ENCODE measurements at places on chromosomes 1 and 21. TPM values are rescaled to one million over a fixed set of nuclear protein-coding genes. Genes with fewer than 3 reads are reported as not detected.

DNA sequence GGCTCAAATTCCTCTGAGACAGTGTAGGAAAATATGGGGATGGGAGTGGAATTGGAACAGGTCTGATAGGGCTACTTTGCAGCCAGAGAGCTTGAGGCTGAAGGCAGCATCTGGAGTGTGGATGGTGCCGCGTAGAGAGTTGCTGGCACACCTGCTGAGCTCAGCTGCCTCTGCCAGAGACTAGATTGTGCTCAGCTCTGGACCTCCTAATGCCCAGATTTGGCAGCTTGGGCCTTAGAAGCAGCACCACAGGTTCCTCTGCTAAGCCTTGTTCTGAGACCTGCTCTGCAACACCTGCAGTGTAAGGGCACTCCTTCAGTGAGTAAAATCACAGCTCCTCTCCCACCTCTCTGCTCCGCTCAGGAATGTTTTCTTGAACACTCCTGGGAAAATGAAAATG lies 23.3 kb downstream of the ACOT11 start:
- no peak for DNase-seq

DNA sequence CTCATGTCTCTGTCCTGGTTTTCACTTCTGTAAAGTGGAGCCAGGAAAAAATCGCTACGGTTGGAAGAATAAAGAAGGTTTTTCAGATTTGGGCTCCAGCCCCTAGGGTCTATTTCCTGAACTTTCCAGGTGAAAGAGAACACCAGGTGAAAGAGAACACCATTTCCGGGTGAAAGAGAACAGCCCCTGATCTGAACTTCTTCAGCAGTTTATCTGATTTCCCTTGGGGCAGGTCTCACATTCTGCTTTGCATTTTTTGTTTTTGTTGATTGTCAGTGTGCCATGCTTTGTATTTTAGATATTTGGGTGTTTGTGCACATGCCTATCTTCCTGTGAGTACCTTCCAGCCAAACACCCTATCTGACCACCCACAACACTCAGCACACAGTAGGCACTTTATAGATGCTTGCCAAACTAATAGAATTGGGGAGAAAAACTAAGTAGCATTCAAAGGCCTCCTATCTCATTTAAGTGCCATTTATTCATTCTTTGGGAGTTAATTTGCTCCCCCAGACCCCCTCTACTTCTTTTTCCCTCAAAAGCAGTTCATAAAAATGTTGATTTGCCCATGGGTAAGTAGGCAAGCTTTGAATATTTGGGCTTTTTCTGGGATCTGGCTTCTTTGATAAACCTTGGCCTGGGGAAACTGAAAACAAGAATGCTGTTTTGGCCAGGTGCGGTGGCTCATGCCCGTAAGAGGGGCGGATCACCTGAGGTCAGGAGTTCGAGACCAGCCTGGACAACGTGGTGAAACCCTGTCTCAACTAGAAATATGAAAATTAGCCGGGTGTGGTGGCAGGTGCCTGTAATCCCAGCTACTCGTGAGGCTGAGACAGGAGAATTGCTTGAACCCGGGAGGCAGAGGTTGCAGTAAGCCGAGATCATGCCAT lies 2.2 kb downstream of the NAV1 start:
- DNase-seq: peak; percentile 45

DNA sequence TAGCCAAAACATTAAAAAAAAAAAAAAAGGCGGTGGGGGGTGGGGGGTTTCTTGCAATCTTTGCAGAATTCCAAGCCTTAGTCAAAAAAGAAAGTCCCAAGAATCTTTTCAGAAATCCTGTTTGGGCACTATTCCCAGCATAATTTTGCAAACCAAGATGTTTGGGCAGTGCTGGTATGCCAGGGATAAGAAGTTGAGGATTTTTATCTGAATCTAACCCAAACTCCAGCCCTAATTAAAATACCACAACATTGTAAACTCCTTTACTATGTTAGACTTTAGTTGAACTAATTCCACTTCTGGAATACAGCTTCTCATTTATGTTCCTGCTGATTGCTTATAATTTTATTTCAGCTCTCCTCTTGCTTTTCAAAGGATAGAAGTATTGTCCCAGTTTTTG lies 504.1 kb upstream of the ADGRL2 start:
- DNase-seq: no peak

DNA sequence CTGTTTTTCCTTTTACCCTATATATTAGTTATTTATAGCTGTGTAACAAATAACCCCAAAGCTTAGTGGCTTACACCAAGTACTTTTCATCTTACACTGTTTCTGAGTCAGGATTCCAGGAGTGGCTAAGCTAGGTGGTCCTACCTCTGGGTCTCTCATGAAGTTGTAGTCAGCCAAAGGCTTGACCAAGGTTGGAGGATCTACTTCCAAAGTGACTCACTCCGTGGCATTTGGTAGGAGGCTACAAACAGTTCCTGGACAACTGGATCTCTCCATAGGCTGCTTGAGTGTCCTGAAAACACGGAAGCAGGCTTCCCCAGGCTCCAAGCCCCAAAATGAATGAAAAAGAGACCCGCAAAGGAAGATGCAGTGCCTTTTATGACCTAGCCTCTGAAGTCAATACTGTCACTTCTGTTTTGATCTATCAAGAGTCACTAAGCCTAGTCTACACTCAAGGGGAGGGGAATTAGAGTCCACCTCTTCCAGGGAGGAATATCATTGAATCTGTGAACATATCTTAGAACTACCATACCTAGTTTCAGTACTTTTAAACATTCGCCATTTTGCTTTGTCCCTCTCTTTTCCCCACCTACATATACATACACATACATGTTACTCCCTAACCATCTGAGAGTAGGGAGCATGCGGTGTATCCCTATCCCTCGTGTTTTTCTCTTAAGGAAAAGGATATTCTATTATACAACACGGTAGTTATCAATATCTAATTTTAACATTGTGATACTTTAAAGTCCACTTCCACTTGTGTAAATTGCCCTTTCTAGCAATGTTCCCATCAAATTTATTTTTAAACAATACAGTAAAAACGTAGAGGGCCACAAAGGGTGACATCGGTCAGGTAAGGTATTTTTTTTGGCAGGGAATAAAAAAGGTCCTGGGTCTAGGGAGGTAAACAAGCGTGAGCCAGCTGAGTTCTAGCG lies 67.2 kb downstream of the SLC35A3 start:
- peak; percentile 22 for DNase-seq

GRCh38 chr1:218499011-218499691 lies 154.0 kb downstream of the TGFB2 start:
- DNase-seq: no peak

- DNase-seq: no peak
Observed at GRCh38 chr21:37168666-37169065, 95.6 kb downstream of the TTC3 start.

DNA sequence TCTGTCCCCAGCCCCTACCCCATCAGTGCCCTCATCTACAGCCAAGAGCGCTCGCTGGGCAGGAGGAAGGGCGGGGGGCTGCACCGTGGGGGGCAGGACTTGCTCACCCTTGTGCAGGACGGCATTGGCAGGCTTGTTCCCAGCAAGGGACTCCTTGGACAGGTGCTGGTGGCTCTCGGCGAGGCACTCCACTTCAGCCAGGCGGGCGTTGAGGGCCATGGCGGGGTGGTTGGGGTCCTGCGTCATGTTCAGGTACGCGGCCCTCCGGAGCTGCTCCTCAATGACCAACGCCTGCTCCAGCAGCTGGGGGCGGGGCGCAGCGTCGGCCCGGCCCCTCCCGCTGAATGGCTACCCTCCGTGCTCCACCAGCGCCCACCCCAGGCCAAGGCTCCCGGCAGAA lies 64.0 kb downstream of the KCNAB2 start:
- no peak for DNase-seq

- no peak for DNase-seq
Observed at GRCh38 chr21:44681861-44682579, at the start of gene KRTAP12-1. Gene KRTAP12-1 (minus strand): TSS chr21:44682163. CDS start chr21:44682123, 40 bp downstream.

DNA sequence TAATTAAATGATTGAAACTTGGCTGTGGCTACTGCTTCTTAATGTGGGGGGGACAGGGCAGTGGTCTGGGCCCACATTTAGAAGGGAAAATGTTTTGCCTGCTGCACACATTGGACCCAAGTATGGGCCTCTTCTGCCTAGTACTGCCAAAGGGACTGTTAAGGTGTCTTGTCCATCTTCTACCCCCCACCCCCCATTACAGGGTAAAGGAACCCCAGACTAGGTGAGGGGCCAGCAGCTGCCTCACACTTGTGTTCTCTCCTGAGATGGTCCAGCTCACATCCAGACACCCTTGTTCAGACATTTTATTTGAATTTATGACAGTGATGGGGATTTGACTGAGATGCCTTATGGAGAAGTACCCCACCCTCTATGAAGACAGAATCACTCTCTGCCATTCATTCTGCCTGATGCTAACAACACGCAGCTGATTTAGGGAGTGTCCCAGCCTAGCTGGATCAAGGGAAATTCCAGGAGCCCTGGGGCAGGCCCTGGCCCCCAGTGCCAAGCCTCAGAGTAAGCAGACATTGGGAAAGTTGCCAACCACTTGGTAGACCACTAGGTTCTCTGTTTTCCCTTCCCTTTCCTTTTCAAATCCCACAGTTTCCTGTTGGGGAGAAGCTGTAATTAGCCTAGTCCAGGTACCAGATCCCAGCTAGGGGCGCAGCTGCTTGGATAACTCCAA lies 42.1 kb downstream of the YARS1 start:
- DNase-seq: no peak

GRCh38 chr1:52572387-52572786 lies 19.5 kb upstream of the TUT4 start:
- DNase-seq: no peak

DNA sequence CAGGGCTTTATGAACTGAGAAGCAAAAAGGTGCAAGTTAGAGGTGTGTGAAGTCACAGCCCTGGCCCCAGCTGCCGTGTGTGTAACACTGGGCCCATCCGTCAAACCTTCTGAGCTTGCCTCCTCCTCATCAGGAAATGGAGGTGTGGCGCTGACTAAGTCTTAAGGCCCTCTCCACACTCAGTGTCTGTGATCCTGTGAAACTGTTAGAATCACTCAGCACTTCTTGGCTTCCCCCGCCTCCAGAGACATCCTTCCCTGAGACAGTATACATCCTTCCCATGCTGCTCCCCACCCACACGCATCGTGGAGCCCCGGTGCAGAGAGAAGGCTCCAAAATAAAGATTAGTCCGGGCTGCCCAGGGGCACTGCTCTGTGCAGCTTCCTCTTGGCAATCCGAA lies 33.3 kb downstream of the LRP8 start:
- DNase-seq: no peak

DNA sequence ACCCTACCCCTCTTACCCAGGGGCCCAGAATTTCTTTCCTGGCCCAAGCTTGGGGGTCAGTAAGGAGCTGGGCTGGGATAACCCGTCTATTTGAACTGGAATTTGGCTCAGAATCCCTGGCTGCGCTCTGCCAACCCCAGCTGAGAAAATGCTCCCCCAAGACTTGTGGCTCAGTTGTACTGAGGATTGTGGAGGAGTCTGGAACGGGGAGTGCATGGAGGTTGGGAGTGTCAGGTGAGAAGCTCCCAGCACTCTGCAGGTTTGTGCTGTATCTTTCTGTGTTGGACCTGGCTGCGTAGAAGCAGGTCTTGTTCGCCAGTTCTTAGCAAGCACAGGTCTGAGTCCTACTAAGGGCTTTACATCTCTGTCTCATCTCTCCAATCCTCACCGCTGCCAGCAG lies 1.6 kb downstream of the TCEA3 start:
- DNase-seq: no peak

DNA sequence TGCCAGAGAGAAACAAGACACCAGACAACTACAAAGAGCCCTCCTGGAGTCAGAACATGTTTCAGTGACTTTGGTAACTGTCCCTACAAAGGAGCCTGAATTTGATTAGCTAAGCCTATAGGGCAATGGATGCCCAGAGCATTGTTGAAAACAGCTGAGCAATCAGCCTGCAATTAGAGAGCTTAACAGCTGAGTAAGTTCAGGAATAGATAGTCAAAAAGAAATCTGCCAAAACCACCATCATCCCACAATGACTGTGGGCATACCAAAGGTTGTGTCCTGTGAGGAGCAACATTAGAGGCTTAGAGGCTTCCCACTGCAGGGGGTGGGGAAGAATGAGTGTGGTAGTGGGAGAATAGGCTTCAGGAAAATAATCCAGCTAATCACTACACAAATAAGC lies 32.1 kb downstream of the SH3BP5L start:
- no peak for DNase-seq

- peak; percentile 65 for DNase-seq
Observed at GRCh38 chr1:228664399-228664914, 70.8 kb upstream of the RHOU start.

DNA sequence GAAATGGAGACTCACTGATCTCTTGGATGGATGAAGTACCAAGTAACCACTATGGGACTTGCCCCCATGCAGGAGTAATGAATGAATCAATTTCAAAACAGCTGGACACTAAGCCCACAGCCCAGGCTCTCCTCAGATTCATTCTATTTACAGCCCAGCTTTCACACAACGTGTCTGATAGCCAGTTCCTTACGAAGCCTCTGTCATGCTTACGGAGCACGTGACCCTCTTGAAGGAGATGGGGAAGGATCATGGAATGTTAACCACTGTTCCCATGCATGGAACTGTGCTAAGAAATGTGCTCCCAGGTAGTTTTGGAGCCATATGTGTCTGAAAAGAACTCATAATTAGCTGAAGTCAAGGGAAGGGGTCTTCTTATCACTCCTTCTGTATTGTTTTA lies 124.1 kb downstream of the KIF26B start:
- DNase-seq: no peak

DNA sequence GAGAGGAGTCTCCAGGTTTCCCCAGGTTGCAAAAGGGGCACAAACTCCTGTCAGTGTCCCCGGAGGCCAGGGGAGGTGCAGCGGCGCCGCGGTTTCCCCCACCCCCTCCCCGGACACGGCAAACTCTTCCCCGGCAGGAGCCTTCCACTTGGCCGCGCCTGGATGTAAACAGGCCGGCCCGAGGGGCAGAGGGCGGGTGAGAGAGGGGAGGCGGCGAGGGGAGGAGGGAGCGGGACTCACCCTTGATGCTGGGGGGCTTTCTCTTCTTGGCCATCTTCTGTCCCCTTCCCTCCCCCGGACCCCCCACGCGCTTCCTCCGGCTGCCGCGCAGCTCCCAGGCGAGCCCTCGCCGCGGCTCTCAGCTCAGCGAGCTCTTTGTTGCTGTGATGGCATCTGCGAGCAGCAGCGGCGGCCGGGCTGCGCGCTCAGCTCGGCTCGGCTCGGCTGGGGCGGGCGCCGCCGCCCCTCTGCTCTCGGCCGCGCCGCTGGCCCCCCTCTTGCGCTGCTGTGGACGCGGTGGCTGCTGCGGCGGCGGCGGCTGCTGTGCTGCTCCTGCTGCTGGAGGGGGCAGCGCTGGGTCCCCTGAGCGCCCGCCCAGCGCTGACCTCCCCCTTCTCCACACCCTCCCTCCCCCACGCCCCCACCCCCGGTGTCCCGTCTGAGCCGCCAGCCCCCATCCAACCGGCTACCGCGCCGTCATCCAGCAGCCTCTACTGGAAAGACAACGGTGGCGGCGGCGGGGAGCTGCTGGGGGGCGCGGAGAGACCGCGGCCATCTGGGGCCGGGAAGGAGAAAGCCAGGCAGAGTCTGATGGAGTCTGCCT lies 4.9 kb upstream of the SLC44A5 start:
- no peak for DNase-seq

GRCh38 chr1:125086611-125087010 lies 3901.8 kb downstream of the SRGAP2C start:
- no peak for DNase-seq

Gene IFI44L
- total RNA-seq: not detected

Gene PDZK1
- 0.23 TPM for total RNA-seq

Measured in OCI-LY7 (cell line).